ENCODE measurements at places on chromosomes 7 and 10.

- peak; percentile 27 for DNase-seq
Observed at GRCh38 chr7:67788669-67789068, 792.0 kb downstream of the TYW1 start.

GRCh38 chr7:84138411-84138810 lies 56.2 kb downstream of the SEMA3A start:
- no peak for DNase-seq

GRCh38 chr10:95411635-95412034 lies 120.8 kb upstream of the PDLIM1 start:
- no peak for DNase-seq

DNA sequence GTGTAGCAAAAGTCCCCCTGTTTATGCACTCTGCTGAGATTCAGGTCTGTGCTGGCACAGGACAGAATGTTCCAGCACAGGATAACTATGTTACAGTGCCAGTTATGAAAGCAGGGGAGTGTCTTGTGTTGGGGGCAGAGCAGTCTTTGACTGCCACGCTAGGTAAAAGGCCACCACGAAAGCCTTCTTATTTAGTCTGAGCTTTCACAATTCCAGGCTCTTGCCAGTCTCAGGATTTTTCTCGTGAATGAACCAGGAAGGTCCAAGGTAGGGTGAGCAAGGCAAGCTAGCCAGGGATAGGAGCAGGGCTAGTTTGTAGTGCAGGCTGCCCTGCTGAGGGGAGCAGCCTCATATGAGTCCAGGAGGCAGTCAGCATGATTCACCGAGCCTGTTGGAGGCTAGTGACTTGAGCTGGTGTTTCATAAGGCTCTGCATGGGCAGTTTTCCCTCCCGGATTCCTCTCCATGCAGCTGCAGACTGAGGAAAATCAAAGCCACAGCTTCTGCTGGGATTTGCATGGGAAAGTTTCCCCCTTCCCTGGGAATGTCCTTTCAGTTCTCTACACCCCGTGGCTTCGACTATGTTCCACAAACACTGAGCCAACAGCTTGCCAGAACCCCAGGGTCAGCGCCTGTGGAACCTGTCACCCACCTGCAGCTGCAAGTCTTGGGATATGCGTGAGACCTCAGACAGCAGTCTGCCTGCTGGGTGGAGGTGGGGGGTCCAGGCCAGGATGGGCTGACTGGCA lies 112.3 kb downstream of the JCAD start:
- DNase-seq: peak; percentile 72

DNA sequence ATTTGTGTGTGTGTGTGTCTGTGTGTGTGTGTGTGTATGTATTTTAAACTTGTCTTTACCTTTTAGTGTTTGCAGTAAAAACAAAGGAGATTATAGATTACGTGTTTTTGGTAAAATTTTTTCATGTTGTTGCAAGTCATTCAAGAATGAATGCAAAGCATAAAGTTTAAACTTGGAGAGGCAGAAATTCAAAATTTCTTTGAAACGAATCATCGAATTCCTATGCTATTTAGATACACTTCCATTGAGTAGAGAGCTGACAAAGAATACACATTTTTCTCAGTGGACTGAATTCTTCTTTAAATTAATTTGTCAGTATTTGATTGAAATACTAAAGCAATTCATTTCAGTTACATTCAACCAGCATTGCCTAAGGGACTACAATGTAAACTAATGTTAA lies 66.0 kb upstream of the HDAC9 start:
- DNase-seq: peak; percentile 64

DNA sequence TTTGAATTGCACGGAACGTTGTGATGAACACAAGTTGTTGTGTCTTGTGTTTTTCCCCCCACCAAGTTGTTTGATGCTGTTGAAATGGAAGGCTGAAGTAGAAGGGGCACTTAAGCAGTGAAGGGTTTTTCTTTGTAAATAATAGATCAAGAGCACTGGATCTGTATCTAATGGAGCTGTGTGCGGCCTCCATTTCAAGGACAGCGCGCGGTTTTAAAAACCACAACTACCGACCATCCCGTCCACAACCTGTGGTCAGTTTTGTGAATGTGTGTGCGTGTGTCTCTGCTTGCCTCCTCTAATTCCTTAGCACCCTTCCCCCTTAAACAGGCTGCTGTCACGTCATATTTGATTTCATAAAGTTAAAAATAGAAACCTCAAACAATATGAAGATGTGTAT lies 165.5 kb downstream of the TCF7L2 start:
- DNase-seq: no peak

GRCh38 chr7:94080551-94080950 lies 76.4 kb upstream of the BET1 start:
- no peak for DNase-seq

DNA sequence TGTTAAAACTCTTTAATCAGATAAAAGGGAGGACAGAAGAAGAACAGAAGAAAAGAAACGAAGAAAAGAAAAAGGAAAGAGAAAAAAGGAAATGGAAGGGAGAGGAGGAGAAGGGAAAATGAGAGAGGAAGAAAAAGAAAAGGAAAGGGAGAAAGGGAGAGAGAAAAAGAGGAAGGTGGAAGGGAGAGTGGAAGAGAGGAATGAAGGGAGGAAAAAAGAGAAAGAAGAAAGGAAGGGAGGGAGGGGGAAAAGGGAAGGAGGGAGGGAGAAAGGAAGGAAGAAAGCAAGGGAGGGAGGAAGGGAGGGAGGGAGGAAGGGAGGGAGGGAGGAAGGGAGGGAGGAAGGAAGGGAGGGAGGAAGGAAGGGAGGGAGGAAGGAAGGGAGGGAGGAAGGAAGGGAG lies 305.7 kb downstream of the CALN1 start:
- no peak for DNase-seq

GRCh38 chr10:89032141-89032891 lies 41.7 kb downstream of the FAS start:
- DNase-seq: peak; percentile 80

DNA sequence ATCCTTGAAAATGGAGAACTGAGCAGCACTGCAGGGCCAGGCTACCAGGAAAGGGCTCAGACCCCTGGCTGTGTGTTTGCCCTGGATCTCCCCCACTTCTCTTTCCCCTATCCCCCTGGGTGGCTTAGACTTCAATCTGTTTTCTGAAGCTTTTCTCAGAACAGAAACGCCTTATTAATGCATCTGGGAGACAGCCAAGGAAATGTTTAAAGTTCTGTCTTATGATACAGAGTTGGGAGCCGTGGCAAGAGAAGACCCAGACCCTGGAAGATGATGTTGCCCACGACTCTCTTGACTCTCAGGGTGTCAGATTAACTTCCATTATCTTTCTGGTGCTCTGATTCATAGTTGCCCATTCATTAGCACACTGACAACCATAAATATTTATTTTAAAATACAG lies 107.1 kb downstream of the EBLN1 start:
- no peak for DNase-seq

- no peak for DNase-seq
Observed at GRCh38 chr10:18533896-18534295, 117.5 kb downstream of the NSUN6 start.

GRCh38 chr10:128390596-128390995 lies 264.4 kb upstream of the MKI67 start:
- no peak for DNase-seq

- peak; percentile 56 for DNase-seq
Observed at GRCh38 chr7:105734233-105734632, 142.2 kb downstream of the ATXN7L1 start.

- no peak for DNase-seq
Observed at GRCh38 chr7:19294619-19295018, 149.4 kb upstream of the FERD3L start.

Data from M059J (cell line).